SHP77 (cell line): ENCODE measurements at places on chromosomes 16 and 17.
A peak's percentile ranks its signal among the peaks of the same experiment; 100 is the strongest.

- DNase-seq: no peak
Measured at GRCh38 chr17:58085039-58085715, 2.0 kb downstream of the DYNLL2 start.

- DNase-seq: peak; percentile 98
Measured at GRCh38 chr17:1684378-1685189, at the start of gene PRPF8. Gene PRPF8 (minus strand): TSS chr17:1684867. CDS start chr17:1684571, 296 bp downstream.

GRCh38 chr16:48206594-48207242, 37.4 kb upstream of the LONP2 start:
- peak; percentile 2 for DNase-seq

GRCh38 chr16:69223882-69224281, 36.9 kb downstream of the SNTB2 start:
- DNase-seq: no peak

DNA sequence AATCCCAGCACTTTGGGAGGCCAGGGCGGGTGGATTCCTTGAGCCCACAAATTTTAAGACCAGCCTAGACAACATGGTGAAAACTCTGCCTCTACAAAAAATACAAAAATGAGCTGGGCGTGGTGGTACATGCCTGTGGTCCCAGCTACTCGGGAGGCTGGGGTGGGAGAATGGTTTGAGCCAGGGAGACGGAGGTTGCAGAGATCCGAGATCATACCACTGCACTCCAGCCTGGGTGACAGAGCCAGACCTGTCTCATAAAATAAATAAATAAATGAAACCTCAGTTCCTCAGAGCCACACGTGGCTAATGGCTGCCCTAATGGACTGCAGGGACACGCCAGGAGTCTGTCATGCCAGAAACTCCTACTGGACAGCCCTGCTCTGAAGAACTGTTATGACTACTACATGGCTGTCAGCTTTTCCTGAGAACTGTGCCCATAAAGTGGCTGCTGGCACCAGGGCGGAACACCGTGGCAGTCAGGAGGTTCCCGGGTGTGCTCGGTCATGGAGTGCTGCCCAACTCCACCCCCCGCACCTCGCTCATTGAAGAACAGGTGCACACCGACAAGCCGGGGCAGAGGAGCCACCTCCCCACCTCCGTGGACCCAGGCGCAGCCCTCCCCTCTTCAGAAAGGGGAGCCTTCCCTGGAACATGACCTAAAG, 4.3 kb downstream of the TMEM11 start:
- DNase-seq: no peak

DNA sequence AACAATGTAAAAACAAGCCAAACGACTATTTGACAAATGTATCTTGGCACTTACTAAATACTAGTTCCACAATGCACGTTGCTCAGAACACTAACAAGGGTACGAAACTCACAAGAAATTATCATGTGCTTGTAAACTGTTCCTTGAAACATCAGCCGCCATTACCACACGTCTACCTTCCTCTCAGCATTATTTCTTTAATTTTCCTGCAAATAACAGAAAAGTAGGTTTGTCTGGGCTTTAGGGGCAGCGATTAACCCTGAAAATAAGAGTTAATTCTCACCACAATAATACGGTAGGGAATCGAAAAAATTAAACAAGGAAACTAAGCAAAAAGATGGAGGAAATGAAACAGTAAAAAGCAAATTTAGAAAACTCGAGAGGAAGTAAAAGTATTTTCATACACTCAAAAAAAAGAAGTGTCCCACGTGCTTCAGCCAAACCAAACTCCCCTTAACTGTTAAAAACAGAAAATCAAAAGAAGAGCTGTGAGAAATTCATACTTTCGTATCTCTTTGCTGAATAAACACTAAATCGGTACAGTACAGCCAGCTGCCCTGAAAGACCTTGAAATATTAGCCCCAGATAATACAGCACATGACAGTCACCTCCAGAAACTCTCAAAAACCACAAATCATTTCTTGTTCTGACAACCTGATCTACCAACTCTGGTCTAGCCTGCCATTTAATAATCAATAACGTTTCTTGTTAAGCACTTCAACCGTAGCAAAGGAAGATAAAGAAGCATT, 1.2 kb downstream of the ARHGAP17 start:
- no peak for DNase-seq

DNA sequence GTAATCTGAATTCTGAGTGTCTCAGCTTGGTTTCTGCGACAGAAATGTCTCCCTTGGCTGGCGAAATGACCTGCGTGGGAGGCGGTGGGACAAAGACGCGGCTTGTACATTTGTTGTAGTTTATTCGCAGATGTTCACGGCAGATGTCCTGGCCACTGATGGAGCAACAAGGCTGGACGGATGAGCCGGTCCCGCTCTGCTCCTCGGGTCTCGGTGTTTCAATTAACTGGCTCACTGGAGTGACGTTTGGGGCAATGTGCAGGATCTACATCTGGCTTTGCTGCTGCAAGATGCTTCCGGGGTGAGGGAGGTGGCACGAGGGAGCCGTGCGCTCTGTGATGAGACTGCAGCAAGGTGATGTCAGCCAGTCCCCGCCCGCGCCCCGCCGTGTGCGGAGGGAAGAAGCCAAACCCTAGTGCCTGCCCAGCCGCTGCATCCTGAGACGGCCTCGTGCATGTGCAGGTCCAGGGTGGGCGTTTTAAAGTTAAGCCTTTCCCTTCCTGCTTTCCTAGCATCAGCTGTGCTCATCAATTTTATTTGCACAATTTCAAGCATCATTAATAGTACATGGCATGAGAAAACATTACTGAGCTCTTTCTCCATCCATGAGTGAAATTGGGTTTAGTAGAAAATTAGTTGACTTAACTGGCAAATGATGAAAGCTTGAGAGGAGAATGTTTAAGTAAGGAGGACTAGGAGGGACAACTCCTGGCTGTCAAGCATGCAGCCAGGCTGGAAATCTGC, 44.4 kb downstream of the MGAT5B start:
- DNase-seq: no peak

- DNase-seq: no peak
Measured at GRCh38 chr16:88923450-88923849, 53.6 kb downstream of the CBFA2T3 start.

- peak; percentile 14 for DNase-seq
Measured at GRCh38 chr17:28949185-28950016, 1.9 kb downstream of the PHF12 start.

GRCh38 chr17:77686903-77687302, 271.6 kb upstream of the TNRC6C start:
- DNase-seq: no peak

- DNase-seq: no peak
Measured at GRCh38 chr17:7468804-7469389, 10.5 kb downstream of the ZBTB4 start.

DNA sequence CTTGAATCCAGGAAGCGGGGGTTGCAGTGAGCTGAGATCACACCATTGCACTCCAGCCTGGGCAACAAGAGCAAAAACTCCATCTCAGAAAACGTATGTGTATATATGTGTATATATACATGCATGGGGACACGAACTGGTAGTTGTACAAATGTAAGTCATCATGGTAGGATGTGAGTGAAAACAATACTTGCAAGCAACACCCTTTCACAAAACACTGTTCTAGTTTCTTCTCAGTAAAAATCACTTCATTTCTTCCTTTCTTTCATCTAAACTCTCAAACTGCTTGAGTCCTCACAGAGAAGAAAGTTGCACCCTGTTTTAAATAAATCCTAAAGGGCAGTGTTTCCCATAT, 51.8 kb downstream of the METTL16 start:
- DNase-seq: no peak

DNA sequence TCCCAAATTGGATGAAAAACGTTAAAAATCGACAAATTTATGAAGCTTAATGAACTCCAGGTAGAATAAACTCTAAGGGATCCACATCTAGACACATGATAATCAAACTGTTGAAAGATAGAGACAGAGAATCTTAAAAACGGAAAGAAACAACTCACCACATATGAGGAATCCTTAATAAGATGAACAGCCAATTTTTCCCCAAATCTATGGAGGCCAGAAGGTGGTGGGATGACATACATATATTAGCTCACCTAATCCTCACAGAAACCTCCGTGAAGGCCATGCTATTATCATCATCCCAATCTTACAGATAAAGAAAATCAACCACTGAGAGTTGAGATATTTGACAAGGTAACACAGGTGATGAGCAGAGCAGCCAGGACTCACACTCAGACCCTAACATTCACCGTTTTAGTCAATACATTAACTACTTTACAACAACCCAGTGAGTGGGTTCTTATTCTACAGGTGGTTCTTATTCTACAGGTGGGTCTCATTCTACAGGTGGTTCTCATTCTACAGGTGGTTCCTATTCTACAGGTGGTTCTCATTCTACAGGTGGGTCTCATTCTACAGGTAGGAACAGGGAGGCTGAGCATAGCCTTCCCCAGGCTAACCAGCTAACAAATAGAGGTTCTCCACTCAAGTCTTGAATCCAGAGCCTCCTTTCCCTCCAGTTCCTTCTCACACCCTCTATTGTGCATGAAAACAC, 4.8 kb downstream of the CACNG1 start:
- DNase-seq: no peak

- no peak for DNase-seq
Measured at GRCh38 chr16:84839054-84839453, 19.3 kb downstream of the CRISPLD2 start.

DNA sequence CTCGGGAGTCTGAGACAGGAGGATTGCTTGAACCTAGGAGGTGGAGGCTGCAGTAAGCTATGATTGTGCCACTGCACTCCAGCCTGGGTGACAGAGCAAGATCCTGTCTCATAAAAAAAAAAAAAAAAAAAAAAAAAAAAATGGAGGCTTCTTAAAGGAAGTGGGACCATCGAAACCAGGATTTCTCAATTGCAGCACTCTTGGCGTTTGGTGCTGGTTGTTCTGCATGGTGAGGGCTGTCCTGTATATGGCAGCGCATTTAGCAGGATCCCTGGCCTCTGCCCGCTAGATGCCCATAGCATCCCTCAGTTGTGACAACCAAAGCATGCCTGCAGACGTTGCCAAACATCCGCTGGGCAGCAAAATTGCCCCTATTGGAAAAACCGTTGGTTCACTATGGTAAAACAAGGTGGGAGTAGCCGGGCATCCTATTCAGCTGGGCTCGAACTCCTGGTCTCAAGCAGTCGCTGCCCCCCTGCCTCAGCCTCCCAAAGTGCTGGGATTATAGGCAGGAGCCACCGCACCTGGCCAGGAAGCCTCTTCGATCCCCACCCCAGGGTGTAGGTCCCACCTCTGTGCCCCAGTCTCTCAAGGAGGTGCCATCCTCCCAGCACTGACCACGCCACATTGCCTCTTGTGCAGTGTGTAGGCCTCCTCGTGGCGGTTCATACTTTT, 6.5 kb upstream of the NPIPB7 start:
- DNase-seq: no peak

GRCh38 chr16:65377195-65377594, 255.3 kb upstream of the CDH11 start:
- DNase-seq: no peak

DNA sequence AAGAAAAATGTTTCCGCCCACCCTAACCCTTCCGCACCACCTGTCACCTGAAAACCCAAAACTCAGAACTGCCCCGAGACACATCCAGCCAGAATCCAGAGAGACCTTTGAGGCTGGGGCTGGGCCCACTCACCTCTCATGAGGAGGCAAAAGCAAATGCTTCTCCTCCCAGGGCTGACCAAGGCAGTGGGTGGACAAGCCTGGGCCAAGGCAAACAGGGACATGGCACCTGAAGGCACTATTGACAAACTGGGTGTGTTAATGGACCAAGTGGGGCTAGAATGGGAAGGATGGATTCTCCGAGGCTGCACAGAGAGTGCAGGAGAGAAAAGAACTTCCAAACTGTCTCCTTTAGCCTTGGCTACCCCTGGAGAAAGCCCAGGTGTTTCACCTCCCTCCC, 54.4 kb downstream of the SOX9 start:
- no peak for DNase-seq

- DNase-seq: peak; percentile 13
Measured at GRCh38 chr17:60231234-60231633, 81.5 kb downstream of the CA4 start.

- DNase-seq: no peak
Measured at GRCh38 chr16:70804734-70805169, 3.8 kb upstream of the VAC14 start.

DNA sequence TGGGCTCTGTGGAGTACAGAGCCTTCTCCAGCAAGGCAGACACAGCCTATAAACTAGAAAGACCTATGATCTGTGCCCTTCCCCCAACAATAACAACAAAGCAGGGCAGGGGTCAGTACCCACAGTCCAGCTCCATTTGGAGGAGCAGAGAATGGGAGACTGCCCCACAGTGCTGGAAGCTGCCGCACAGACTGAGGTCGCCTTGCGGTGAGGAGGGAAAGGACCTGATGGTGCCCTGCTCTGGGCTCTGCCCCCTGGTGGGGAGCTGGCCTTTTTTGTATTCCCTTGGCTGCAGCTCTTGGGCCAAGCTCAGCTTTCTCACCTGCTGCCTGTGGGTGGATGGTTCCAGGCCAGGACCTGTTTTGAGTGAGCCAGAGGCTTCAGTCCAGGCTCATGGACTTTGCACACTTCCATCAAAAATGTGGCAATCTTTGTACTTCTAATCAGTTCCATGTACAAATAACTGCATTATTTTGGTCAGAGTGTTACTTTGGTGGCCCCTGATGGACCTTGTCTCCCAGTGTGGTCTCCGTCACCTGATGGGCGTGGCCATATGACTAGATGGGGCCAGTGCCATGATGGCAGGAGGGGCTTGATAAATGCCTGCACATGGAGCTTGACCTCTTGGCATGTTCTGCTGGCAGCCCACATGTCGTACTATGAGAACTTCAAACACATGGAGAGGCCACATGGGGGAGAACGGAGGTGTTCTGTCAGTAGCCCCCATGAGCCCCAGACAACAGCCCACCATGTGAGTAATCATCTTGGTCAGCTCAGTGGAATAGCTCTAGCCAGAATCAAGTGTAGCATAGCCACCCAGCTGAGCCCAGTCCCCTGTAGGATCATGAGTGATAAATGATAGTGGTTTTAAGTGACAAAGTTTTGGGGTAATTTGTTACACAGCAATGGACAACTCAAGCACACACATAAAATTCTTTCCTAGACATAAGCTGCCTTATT, 24.2 kb downstream of the B9D1 start:
- DNase-seq: peak; percentile 45

- peak; percentile 91 for DNase-seq
Measured at GRCh38 chr16:85673529-85674417, 15.0 kb downstream of the GINS2 start.
